Nephron progenitor cell (in vitro differentiated cells): ENCODE measurements at places on chromosomes 13 and 19.

GRCh38 chr13:51057906-51058305 lies 53.2 kb downstream of the C13orf42 start:
- DNase-seq: no peak

DNA sequence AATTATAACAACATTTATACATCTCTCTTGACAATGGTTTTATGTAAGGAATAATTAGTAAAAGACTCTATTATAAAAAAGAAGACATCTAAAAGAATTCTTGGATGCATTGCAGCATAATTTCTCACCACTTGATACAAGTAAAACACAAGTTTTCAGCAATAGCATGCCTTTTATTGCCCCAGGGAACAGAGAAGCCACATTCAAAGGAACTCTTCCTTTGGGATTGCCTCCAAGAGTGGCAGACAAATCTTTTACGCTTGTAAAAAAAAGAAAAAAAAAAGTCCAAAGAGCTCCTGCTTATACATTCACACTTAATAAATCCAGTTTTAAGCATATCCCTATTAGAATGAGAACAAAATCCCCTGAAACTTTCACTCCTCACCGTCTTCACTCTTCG lies 2357.8 kb upstream of the PCDH20 start:
- no peak for DNase-seq

GRCh38 chr19:49639401-49640112 lies 386 bp downstream of the RRAS start:
- no peak for DNase-seq

GRCh38 chr13:49185264-49185663 lies 34.9 kb upstream of the MLNR start:
- no peak for DNase-seq

DNA sequence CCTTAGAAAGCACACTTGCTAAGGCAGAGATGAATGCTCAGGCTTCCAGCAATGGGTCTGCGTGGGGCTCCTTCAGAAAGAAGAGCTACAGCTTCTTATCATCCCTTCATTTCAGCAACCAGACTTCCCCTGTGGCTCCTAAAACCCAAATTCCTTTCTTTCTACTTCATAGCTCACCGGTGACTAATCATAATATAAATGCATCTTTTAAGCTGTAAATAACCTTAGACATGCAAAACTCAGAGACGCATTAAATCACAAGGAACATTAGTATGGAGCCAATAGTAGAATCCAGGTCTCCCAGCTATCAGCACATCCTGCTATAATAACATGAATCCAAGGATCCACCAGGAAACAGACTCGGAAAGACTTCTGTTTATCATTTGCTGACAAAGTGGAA lies 375.6 kb downstream of the COG6 start:
- no peak for DNase-seq

DNA sequence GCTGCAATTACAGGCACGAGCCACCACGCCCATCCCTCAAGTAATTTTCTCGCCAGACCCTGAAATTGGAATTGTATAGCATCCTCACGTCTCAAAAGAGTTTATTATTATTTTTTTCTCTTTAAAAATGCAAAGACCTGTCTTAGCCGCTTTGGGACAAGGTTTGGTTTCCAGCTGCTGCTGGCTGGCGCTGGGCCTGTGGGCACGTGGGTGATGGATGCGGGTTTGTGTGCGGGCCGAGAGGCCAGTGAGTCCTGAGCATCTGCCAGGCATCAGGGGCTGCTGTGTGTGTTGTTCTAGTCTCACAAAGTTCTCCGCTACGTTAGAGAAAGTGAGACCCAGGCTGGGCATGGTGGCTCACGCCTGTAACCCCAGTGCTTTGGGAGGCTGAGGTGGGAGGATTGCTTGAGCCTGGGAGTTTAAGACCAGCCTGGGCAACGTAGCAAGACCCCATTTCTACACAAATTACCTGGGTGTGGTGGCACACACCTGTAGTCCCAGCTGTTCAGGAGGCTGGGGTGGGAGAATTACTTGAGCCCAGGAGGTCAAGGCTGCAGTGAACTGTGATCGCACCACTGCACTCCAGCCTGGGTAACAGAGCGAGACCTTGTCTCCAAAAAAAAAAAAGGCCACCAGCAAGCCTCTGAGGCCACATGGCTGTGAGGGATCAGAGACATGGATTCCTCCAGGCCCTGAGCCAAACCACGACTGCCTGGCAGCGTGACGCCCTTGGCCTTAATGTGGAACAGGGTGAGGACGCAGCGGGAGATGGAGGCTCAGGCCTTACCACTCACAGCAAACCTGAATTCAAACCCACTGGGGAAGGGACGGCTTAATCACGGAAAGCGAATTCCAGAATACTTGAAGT lies 4.7 kb upstream of the TMPRSS9 start:
- DNase-seq: no peak

DNA sequence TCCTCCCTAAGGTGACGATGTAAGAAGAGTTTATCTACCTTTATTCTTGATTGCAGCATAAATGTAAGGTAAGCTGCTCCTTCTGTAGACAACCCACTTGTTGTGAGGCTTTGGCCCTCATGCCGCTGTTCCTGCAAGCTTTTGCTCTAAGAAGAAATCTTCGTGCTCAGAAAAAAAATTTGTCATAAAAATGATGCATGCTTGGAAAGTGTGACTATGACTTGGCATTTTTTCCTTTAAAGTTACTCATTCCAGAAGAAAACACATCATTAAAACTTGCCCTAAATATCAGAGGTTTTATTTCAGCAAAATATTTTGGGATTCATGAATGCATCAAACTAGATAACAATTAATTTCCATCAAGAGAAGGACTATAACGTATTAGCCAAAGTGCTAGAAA lies 39.8 kb downstream of the KCTD12 start:
- DNase-seq: no peak

- DNase-seq: no peak
These were observed 10.5 kb upstream of the CLDN10 start for GRCh38 chr13:95541911-95542474.
